ENCODE measurements at places on chromosomes 3 and 15. TPM values are rescaled to one million over a fixed set of nuclear protein-coding genes. Genes with fewer than 3 reads are reported as not detected.
A peak's percentile ranks its signal among the peaks of the same experiment; 100 is the strongest.

GRCh38 chr3:185843635-185844034, 18.8 kb upstream of the IGF2BP2 start:
- no peak for DNase-seq

The SPATA12 gene
- total RNA-seq = 0.32 TPM

The ITPKA gene
- 14.2 TPM for total RNA-seq

- no peak for DNase-seq
Observed at GRCh38 chr3:142355692-142356091, 92.1 kb downstream of the XRN1 start.

GRCh38 chr15:58070801-58071418, 5.4 kb upstream of the ALDH1A2 start:
- DNase-seq = peak; percentile 56

- DNase-seq = no peak
Observed at GRCh38 chr15:51732646-51733045, 4.8 kb downstream of the LYSMD2 start.

- no peak for DNase-seq
Observed at GRCh38 chr3:188749010-188749617, 422.7 kb upstream of the TPRG1 start.

The POU1F1 gene
- total RNA-seq = not detected

DNA sequence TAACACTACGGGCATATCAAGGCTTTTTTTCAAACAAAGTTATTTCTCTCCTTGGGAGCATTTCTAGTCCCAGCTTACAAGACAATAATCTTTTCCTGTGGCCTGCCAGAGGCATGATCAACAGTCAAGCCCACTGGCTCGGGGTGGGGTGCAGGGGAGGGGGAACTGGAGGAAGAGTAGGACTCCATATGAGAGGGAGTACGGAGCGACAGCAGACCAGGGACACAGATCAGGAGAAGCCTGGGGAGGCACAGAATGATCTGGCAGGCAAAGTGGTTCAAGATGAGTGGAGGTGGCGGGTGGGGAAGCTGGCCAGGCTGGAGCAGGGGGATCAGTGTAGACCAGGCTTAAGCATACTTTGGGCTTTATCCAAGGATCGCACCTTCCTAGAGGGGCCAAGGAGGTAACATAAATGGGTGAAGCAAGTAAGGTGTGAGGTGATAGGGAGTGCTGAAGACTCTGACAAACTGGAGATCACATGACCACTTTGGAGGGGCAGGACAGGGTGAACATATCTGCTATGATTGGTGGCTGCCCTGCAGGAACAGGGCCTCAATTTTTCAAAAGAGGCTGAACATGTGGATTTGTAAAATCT, 37.4 kb downstream of the KLF15 start:
- no peak for DNase-seq

DNA sequence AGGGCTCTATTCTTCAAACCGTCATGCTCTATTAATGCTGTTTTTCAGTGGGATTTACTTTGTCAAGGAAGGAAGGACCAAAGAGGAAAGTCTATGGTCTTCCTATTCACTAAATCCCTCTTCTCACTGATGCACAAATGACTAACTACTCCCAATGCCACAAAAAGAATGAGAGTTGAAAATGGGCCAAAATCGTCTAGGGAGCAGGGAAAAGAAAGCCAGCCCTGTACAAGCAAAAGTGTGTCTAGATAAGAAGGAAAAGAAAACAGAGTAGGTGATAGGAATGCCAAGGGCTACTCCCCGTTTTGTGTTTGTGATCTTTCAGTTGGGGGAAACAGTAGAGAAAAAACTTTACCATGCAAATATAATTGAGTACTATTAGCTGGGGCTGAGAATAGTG, 97.2 kb upstream of the TMCO5A start:
- peak; percentile 39 for DNase-seq

DNA sequence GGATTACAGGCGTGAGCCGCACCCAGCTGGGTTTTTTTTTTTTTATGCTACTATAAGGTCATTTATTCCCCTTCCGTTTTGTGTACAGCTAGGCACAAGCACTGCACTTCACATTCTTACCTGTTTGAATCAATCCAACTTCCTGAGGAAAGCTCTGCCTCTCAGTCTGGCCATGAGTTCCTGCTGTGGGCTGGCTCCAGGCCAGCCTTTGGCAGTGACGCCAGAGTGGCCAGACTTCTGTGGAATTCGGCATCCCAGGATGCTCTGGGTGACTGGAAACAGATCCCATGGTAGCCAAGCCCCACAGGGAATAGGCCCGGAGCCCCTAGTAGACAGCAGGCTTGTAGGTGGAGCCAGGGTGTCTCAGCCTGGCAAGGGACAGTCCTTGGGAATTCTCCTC, 21.5 kb upstream of the TIMP4 start:
- peak; percentile 38 for DNase-seq

DNA sequence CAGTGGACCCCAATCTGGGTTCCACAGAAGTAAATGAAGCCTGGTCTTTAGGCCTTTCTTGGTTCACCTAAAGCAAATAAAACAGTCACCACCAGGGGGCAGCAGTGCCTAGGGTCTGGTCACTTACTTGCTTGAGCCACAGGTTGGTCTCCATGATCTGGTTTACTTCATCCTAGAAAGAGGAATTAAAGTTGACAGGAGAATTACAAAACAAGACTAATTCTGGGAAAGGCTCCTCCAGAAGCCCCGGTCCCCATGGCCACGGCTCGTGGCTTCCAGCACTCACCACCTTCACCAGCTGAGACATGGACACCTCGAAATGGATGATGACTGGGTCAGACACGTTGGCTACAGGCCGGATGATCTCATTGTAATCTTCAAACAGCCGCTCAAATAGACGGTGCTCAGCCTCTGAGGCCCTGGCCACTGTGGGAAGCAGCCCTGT, 2.3 kb downstream of the CHRNA3 start:
- peak; percentile 71 for DNase-seq

The ARRDC4 gene
- 3.1 TPM for total RNA-seq

DNA sequence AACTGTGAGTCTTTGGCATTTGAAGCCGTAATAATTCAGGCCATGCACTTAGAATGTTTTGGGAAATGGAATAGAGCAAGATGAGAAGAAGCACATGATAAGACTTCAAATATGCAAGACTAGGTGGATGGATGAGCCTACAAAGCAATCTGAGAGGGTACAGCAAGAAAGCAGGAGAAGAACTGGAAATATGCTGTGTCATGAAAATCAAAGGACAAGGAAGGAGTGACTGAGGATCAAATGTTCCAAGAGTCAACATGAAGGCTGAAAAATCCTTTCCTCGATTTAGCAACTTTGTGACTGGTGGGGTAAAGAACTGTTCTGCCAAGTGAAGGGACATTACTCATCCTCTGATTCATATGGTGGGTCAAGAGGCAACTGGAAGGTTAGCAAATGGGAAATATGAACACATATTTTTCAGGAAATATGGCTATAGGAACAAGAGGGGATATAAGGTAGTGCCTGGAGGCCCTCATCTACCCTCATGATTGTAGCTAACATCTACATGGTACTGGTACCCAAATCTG, 803.7 kb upstream of the ARRDC4 start:
- no peak for DNase-seq

DNA sequence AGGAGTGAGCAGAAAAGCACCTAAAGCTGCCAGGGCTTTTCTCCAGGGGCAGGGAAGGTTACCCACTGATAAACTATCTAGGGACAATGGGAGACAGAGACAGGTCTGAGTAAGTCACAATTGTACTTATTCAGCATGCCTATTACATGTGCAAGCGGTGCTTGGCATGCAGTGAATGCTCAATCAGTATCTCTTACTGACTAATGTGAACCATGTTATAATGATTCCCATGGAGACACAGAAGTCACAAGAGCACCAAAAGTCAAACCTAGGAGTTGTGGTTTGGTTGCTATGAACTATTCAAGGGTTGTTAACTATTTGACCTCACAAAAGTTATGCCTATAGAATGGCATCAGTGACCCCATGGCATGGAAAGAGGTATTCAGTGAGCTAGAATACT, 50.0 kb upstream of the RASGRP1 start:
- DNase-seq = no peak

The KLF15 gene
- 0.11 TPM for total RNA-seq

The MELTF gene
- 6.8 TPM for total RNA-seq

DNA sequence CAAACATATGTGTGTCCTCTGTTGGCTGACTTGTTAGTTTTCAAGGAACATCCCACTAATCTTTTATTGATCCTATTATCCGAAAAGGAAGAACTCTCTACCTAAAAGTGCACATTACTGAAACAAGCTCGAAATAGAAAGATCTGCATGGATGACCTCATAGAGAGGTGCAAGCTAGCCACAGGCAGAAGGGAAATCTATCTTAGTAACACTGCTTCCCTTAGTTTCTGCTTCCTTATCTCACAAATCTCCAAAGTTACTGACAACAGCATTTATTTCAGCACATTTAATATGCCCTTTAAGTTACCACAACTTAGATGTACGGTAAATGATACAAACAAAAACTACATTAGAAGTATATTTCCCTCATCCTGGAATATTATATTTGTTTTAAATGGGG, 285.1 kb upstream of the CCDC54 start:
- DNase-seq = no peak

The ONECUT1 gene
- total RNA-seq = not detected

GRCh38 chr3:57141719-57142410, 23.3 kb downstream of the IL17RD start:
- DNase-seq = no peak

The FBN1 gene
- total RNA-seq = 109 TPM

DNA sequence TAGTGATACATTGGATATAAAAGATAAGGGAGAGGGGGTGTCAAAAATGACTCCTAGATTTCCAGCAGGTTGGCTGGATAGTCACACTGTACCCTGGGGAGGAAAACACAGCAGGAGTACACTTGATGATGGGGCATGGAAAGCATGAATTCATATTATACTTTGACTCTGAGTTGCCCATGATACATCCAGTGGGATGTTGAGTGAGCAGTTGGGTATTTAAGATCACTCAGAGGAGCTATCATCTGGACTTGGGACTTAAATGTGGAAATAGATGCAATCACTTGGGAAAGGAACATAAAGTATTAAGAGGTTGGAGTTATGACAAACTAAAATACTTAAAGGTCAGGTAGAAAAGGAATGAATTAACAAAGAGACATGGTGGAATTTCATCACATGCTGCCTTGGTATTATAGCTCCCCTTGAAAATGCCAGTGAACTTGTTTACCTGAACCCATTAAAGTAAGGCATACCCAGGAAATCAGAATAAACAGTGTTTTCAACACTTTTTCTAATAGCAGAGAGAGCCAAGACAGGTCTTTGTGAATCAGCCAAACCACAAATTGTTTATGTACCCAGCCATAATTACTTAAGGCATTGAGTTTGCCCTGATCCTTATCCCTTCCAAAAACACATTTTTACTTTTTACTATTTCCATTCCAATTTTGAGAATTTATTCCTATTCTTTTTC, 49.9 kb upstream of the ABI3BP start:
- DNase-seq = peak; percentile 64

- DNase-seq = no peak
Observed at GRCh38 chr3:105401254-105401653, 34.5 kb downstream of the ALCAM start.

GRCh38 chr3:13022348-13023234, 50.6 kb downstream of the IQSEC1 start:
- peak; percentile 84 for DNase-seq

GRCh38 chr15:78290222-78290621, 9.2 kb downstream of the SKIC8 start:
- DNase-seq = no peak

DNA sequence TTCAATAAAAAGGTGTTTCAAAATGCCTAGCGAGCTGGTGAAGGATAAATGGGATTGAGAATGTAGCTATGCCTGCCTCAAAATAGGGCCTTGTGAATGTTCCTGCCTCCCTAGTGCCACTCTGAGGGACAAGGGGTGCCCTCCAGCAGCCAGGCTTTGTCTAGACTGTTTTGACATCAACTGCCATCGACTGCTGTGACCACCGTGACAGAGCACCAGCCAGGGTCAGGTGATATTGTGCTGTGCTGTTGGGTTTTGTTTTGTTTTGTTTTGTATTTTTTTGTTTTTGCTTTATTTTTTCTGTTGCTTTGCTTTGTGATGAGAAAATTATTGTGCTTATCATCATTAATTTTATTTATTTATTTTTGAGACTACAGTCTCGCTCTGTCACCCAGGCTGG, 144.8 kb downstream of the SMAD6 start:
- DNase-seq = no peak

DNA sequence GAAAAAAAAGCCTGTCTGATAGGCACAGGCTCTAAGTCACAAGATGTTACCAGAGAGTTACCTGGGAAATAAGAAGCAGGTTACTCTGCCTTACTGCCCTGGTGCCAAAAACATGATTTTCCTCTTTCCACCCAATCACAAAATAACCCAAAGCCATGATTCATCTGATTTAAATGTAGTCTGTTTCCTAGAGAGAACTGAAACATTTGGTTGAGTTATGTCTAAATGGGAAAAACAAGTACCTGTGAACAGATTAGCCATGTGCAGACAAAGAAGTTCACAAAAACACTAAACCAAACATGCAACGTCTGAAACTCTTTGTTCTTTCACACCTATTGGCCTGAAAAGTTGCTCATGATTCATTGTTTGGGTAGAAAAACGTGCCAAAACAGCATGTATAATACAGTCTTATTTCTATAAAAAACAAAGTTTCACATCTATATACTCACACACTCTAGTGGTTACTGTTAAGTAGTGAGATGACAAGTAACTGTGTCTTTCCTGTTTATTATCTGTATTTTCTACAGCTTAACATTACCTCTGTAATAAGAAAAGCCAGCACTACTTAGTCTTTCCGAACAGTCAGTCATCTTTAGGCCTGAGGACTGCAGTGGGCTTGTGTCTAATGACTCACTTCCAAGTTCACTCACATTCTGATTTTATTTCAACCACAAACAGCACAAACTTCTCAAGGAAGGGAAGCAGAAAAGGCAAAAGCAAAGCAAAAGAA, 30.2 kb downstream of the FAM174B start:
- peak; percentile 94 for DNase-seq

DNA sequence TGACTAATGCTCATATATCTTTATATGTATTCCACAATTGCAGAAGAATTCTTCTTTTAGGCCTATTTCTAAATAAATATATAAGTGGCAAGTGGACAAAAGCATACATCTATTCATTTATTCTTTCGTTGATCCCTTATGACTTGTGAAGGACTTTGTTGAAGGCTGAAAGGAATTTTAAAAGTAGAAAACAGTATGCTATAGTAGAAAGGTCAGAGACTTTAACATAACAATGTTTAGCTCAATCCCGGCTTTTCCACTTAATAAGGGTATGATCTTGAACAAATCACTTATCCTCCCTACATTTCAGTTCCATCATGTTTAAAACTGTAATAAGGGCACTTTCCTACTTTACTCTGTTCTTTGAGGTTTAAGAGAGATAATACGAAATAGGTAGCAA, 672.9 kb downstream of the MECOM start:
- DNase-seq = no peak

- peak; percentile 26 for DNase-seq
Observed at GRCh38 chr3:47163169-47164006, 525 bp downstream of the SETD2 start.

The GOLGA6L4 gene
- 0.69 TPM for total RNA-seq

The HTR3E gene
- not detected for total RNA-seq

DNA sequence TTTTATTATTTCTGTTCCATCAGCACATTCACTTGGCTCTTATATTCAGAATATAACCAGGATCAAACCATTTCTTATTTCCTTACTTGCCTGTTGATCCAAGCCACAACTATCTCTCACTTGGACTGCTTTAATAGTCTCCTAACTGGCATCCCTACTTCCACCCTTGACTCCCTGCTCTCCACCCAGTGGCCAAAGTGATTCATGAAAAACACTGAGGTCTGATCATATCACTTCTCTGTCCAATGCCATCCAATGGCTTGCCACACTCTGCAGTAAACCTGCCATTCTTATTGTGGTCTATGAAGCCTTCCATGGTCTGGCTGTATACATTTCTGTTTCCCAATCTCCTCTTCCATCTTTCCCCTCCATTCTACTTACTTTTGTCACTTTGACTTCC, 576.1 kb downstream of the PDCD6IP start:
- no peak for DNase-seq

All from LHCN-M2 (cell line).